ENCODE measurements at places on chromosomes 1 and 21. TPM values are rescaled to one million over a fixed set of nuclear protein-coding genes. Genes with fewer than 3 reads are reported as not detected.

- no peak for DNase-seq
- no peak overlapping the region for H3K27ac ChIP-seq
- no peak overlapping the region for H3K4me3 ChIP-seq
- H3K27me3 ChIP-seq = no peaks in the 10 kb centered on the region
These were observed 56.3 kb downstream of the POU2F1 start for GRCh38 chr1:167276969-167277368.

- no peaks in the 10 kb centered on the region for H3K27me3 ChIP-seq
- H3K27ac ChIP-seq = peak within 1 kb of the TSS; percentile 89
- peaks cover 49% of the 10 kb centered on the region for H3K4me1 ChIP-seq
- peak; percentile 92 for DNase-seq
These were observed at the start of gene SFT2D2 for GRCh38 chr1:168225476-168226190. SFT2D2 (plus strand) TSS chr1:168226004; CDS start chr1:168226080, 76 bp downstream.

DNA sequence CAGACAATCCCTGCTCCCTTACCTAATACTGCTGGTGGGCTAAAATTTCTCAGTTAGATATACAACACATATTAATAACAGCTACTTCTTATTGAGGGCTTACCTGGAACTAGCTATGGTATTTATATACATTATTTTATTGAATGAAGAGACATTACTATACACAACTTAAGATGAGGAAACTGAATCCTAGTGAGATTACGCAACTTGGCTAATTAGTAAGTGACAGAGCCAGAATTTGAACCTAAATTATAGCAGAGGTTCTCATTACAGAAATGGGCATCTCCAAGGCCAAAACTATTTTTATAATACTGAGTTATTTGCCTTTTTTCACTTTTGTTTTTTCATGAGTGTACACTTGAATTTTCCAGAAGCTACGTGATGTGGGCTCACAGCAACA lies 44.5 kb upstream of the SMYD2 start:
- H3K27me3 ChIP-seq = peaks cover 3% of the 10 kb centered on the region
- H3K36me3 ChIP-seq = no peaks in the 10 kb centered on the region
- H3K4me1 ChIP-seq = no peaks in the 10 kb centered on the region

GRCh38 chr1:110370827-110371226 lies 20.0 kb downstream of the SLC16A4 start:
- peaks cover 33% of the 10 kb centered on the region for H3K36me3 ChIP-seq
- H3K4me1 ChIP-seq = no peaks in the 10 kb centered on the region
- H3K4me3 ChIP-seq = no peak overlapping the region
- H3K27me3 ChIP-seq = no peaks in the 10 kb centered on the region
- H3K27ac ChIP-seq = no peak overlapping the region

DNA sequence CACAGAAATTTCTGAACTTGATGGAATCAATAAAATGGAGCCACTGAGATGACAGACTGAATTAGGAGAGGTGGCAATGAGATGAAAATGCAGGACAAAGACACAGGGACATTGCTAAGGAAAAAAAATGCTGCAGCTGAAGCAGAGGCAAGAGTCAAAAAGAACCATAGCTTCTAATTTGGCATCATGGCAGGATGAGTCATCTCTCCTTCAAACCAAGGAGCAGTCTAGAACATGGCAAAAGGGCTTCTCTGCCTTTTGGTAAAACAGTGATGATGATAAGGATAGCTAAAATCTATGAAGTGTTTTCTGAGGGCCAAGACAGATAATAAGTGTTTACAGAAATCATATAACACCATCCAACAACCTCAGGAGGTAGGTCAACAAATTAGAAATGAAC lies 16.8 kb downstream of the SLC19A2 start:
- no peaks in the 10 kb centered on the region for H3K4me1 ChIP-seq
- H3K4me3 ChIP-seq = no peak overlapping the region
- H3K27me3 ChIP-seq = no peaks in the 10 kb centered on the region
- DNase-seq = no peak

GRCh38 chr21:14890141-14890540 lies 174.7 kb downstream of the NRIP1 start:
- no peaks in the 10 kb centered on the region for H3K27me3 ChIP-seq
- no peaks in the 10 kb centered on the region for H3K36me3 ChIP-seq
- DNase-seq = no peak
- no peaks in the 10 kb centered on the region for H3K4me1 ChIP-seq
- no peak overlapping the region for H3K27ac ChIP-seq

DNA sequence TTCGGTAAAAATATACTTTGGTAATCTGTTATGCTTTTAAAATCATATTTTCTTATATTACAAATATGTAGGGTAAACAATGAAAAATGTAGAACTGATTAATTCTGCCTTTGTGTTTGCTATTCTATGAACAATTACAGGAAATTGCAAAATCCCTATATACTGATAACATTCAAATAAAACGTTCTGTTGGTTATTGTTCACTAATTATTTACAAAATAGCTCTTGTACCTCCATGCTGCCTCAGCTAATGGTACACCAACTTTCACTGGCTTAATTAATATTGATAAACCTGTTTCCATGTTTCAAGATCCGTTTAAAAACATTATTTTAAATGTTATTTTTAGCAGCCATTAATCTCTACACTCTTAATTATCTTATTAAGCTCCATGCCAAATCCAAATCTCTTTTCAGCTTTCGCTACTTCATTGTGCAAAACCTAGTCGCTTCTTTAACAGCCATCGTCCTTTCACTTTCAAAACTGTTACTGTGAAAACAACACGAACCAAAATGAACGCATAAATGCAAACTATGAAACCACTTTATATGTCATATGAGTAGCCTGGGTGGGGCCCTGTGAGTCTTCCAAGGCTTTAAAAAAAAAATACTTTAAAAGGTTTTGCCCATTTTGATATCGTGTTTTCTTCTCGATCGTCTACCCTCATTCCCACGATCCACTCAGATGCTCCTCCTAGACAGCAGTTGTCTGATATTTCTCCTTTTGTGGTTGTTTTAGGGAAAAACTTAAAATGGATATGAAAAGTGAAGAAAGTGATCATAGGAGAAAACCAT lies 807.1 kb downstream of the USP25 start:
- H3K27ac ChIP-seq = peak overlapping the region; percentile 69
- H3K27me3 ChIP-seq = no peaks in the 10 kb centered on the region
- H3K4me1 ChIP-seq = peaks cover 21% of the 10 kb centered on the region
- DNase-seq = no peak
- H3K36me3 ChIP-seq = no peaks in the 10 kb centered on the region

GRCh38 chr1:27858072-27858948 lies 14.0 kb upstream of the THEMIS2 start:
- no peaks in the 10 kb centered on the region for H3K27me3 ChIP-seq
- H3K27ac ChIP-seq = no peak overlapping the region
- no peak for DNase-seq
- H3K36me3 ChIP-seq = no peaks in the 10 kb centered on the region

- no peaks in the 10 kb centered on the region for H3K27me3 ChIP-seq
- no peak overlapping the region for H3K4me3 ChIP-seq
- peaks cover 38% of the 10 kb centered on the region for H3K4me1 ChIP-seq
- peaks cover 57% of the 10 kb centered on the region for H3K36me3 ChIP-seq
- DNase-seq = no peak
These were observed 5.3 kb upstream of the DENND4B start for GRCh38 chr1:153951801-153952200.

GRCh38 chr1:6239950-6240768 lies 3.8 kb upstream of the HES3 start:
- no peak overlapping the region for H3K27ac ChIP-seq
- H3K36me3 ChIP-seq = no peaks in the 10 kb centered on the region
- H3K27me3 ChIP-seq = peaks cover 48% of the 10 kb centered on the region
- DNase-seq = no peak
- no peak overlapping the region for H3K4me3 ChIP-seq
- peaks cover 19% of the 10 kb centered on the region for H3K4me1 ChIP-seq

DNA sequence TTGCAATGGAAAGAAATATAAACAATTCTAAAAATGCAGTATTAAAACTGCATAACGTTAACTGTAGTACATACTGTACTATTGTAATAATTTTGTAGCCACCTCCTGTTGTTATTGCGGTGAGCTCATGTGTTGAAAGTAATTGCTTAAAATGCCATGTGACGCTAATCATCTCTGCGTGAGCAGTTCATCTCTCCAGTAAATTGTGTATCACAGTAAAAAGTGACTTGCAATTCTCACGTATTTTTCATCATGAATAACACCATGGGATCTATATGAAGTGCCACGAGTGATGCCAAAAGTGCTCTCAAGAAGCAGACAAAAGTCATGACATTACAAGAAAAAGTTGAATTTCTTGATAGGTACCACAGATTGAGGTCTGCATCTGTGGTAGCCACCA lies 82.4 kb upstream of the CYYR1 start:
- DNase-seq = no peak
- no peak overlapping the region for H3K4me3 ChIP-seq
- H3K36me3 ChIP-seq = no peaks in the 10 kb centered on the region
- no peaks in the 10 kb centered on the region for H3K27me3 ChIP-seq

GRCh38 chr1:205662135-205662738 lies 18.1 kb downstream of the SLC45A3 start:
- no peak overlapping the region for H3K27ac ChIP-seq
- no peaks in the 10 kb centered on the region for H3K36me3 ChIP-seq
- H3K4me1 ChIP-seq = peaks cover 7% of the 10 kb centered on the region

DNA sequence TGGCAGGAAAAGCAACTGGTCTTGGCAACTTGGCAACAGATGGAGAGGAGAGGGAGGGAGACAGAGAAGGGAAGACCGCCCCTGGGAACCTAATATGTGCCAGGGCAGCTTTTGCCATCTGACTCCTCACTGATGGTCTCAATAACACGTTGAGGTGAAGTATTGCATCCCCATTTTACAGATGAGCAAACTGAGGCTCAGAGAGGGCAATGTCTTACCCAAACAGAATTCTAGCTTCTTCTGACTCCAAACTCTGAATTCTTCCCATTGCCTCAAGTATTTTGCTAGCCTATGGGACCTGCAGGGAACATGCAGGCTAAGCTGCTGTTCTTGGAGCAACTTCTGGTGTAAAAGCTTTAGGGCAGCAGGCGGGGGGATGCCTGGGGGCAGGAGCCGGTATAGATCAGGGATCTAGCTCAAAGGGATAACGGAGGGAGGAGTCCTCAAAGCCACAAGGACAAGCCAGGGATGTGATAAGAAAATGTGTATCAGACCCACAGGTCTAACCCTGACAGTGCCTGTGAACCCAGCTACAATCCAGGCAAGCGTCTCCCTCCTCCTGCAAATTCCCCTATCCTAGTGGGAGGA lies 7.2 kb upstream of the GUCA2A start:
- H3K27ac ChIP-seq = no peak overlapping the region
- no peaks in the 10 kb centered on the region for H3K36me3 ChIP-seq
- peaks cover 19% of the 10 kb centered on the region for H3K4me1 ChIP-seq

- DNase-seq = no peak
- H3K4me3 ChIP-seq = no peak overlapping the region
- H3K4me1 ChIP-seq = no peaks in the 10 kb centered on the region
- H3K36me3 ChIP-seq = peaks cover 28% of the 10 kb centered on the region
These were observed 67.6 kb downstream of the TPR start for GRCh38 chr1:186307445-186307844.

DNA sequence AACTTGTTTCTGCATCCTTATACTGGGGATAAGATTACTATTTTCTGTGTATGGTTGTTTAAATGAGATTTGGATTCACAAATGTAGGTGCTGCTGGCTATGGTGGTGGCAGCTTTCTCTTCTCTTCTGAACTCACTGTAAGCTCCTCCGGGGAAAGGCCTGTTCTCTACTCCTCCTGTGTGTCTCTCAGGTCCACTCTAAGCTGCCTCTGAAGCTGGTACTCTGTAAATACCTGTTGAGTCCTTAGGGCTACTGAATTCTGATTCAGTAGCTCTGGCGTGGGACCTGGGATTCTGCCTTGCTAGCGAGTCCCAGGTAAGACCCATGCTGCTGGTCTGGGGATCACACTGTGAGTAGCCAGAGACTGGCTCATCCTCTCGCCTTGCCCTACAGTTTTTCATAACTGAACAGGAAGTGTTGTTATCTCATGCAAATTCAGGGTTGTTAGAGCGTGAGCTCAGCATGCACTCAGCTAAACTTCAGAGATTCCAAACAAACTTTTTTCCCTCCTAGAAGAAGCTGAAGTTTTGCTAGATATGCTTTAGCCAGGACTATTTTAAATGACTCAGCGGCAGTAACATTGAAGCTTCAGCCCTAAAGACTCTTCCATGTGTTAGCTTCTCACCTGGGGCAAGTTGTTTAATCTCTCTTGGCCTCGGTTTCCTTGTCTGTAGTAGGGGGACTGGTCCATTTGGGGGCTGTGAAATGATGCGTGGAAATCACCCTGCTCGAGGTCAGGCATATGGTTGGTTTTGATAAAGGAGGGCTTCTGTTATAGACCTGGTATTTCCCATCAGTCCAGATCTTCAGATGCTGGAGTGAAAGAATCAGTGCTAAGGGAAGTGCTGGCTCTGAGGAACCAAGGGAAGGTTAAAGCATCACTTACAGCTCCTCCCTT lies 271.5 kb upstream of the TMEM51 start:
- no peaks in the 10 kb centered on the region for H3K27me3 ChIP-seq
- H3K4me3 ChIP-seq = no peak overlapping the region
- DNase-seq = no peak
- no peaks in the 10 kb centered on the region for H3K36me3 ChIP-seq
- peaks cover 7% of the 10 kb centered on the region for H3K4me1 ChIP-seq

DNA sequence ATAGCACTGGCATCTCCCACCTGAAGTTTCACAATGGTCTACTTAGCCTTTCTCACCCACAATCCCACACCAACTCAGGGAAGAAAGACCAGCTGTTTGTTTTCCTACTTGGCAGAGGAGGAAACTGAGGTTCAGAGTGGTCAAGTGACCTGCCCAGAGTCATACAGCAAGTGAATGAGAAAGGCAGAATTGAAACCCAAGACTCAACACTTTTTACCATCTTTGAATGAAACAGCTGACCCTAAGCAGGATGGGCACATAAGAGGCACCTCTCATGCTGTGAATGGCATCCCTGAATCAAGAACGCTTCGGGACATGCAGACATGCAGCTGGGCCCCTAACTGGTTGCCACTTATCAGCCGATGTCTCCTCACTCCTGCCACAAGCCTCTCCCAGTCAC lies 193.8 kb downstream of the HIVEP3 start:
- peaks cover 29% of the 10 kb centered on the region for H3K4me1 ChIP-seq
- H3K4me3 ChIP-seq = no peak overlapping the region
- no peak for DNase-seq
- no peaks in the 10 kb centered on the region for H3K36me3 ChIP-seq
- no peak overlapping the region for H3K27ac ChIP-seq

- H3K4me1 ChIP-seq = peaks cover 4% of the 10 kb centered on the region
- no peaks in the 10 kb centered on the region for H3K27me3 ChIP-seq
- no peak for DNase-seq
- no peak overlapping the region for H3K4me3 ChIP-seq
These were observed 216.0 kb downstream of the DYRK1A start for GRCh38 chr21:37582590-37582989.

The CFAP141 gene
- total RNA-seq = not detected

The GUCA2A gene
- not detected for total RNA-seq

The FMOD gene
- total RNA-seq = 32.9 TPM

The SLFNL1 gene
- total RNA-seq = 0.42 TPM

The CHODL gene
- 2.4 TPM for total RNA-seq

The SLAMF6 gene
- 1.4 TPM for total RNA-seq

The ALPL gene
- total RNA-seq = 3.3 TPM
